ENCODE measurements at places on chromosomes 16 and 17. TPM values are rescaled to one million over a fixed set of nuclear protein-coding genes. Genes with fewer than 3 reads are reported as not detected.

ALOX12B gene
- not detected for total RNA-seq

SOX9 gene
- total RNA-seq = 1.9 TPM

KRT13 gene
- not detected for total RNA-seq

ACSM5 gene
- not detected for total RNA-seq

MT1H gene
- 10.5 TPM for total RNA-seq

SOST gene
- total RNA-seq = not detected

NPIPA8 gene
- total RNA-seq = not detected

TMEM204 gene
- total RNA-seq = 39.8 TPM

Measured in myometrial cell (primary cell).